ENCODE measurements at places on chromosomes 4 and X. TPM values are rescaled to one million over a fixed set of nuclear protein-coding genes. Genes with fewer than 3 reads are reported as not detected.

- DNase-seq = no peak
Observed at GRCh38 chrX:123959281-123960063, 2.0 kb upstream of the STAG2 start.

The C4orf36 gene
- total RNA-seq = not detected

The ERVMER34-1 gene
- not detected for total RNA-seq

The ZCCHC18 gene
- 3.9 TPM for total RNA-seq

DNA sequence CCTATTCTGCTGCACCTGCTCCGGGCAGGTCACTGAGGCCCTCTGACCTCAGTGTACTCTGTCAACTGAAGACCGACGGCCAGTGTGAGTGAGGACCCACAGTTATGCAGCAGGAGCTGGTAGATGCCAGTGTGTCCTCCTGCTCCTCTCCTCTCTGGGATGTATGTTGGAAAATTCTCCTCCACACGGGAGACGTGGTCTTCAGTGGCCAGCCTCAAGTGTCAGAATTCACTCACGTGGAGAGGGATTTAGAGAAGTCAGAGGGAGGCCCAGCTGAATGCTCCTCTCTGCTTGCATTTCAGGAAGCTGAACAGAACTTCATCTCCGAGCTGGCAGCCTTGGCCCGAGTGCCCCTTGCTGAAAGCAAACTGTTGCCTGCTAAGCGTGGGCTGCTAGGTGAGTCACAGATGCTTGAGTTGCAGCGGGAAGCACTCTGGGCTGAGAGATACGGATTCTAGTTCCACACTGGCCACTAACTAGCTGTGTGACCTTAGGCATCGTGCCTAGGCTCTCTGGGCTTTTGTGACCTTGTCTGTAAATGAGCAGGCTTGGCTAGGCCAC is 83.6 kb downstream of the CRMP1 start:
- no peak for DNase-seq

The SPANXC gene
- total RNA-seq = not detected

DNA sequence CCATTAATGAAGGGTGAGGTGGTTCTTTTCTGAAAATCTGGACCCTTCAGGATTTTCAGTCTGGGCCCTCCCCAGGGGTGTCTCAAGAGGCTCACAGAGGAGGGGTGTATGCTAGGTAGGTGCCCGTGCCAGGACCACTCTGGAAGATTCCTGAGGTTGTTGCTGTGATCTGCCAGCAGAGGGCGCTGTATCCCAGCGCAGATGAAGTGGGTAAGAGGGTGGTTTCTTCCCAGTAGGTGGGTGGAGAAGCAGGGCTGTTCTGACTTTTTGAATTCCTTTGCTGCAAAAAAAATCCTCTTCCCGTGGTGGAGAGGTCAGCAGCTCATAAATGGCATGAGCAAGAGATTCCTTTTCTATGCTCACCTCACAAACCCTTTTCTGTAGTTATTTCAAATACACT is 51.1 kb downstream of the SCML1 start:
- peak; percentile 39 for DNase-seq

- no peak for DNase-seq
Observed at GRCh38 chr4:156638334-156638733, 333.3 kb downstream of the PDGFC start.

DNA sequence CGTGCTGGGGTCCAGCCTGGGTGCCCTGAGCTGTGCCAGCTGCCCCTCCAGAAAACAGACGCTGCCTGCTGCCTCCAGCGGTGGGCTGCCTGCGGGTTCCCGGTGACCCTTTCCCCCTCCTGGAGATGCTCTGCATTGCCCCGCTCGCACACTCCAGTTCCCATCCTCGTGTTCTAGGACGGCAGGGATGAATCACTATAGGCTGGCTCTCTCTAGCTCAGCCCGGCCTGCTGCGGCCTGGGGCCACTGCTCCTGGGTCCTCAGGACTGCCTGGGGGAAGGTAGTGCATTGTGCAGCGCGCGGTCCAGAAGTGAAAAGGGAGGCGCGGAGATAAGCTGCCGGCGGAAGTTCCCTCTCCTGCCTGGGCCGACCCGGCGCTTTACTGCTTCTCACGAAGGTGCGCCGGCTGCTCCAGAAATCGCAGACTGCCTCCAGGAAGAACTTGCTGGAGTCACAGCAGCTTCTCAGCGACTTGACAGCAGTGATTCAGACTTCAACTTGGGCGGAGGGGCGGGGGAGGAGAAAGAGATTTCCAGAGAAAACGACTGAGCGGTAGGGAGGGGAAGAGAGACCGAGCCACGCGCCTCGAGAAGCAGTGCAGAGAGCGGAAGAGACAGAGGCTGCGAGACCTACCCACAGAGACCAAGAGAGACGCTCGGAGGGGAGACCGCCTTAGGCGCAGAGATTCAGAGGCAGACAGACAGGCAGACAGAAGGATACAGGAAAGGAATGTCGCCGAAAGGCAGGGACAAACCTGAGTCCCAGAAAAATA is 6.7 kb upstream of the MSX1 start:
- peak; percentile 47 for DNase-seq

- peak; percentile 43 for DNase-seq
Observed at GRCh38 chrX:119757979-119758730, at the start of gene SOWAHD. Gene SOWAHD (plus strand): TSS chrX:119758588. CDS start chrX:119758668, 80 bp downstream.

The CCNQ gene
- 17.5 TPM for total RNA-seq

DNA sequence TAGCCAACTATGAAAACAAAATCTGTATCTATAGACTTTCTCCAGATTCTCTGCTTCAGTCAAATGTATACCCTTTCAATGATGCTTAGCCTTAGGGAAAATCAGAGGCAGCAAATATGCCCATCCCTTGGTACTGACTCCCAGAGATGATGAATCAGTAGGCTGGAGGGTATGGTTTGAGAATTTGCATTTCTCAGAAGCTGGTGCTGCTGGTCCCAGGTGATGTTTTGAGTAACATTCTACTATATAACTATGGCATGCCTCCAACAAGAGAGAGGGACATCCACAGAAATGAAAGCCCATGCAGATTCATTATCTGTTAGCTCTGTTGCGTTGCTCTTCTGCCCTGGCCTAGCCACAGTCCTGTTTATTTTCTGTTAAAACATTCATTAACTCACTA is 13.6 kb downstream of the TNIP3 start:
- DNase-seq = no peak

GRCh38 chr4:28565396-28565795 is 1704.8 kb downstream of the STIM2 start:
- no peak for DNase-seq

DNA sequence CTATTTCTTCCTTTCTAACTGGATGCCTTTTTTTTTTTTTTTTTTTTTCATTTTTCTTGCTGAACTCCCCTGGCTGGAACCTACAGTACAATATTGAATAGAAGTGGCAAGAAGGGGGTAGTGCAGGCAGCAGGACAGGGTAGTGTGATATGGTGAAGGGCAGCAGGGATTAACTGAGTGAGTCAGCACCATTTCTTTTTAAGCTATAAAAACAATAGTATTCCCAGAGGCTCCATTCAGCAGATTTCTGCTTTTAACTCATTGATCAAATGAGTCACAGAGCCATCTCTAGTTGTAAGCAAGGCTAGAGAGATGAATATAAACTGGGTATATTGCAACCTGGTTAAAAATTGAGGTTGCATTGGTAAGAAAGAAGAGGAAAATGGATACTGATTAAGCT is 53.6 kb upstream of the SETD7 start:
- no peak for DNase-seq

The ANOS1 gene
- total RNA-seq = not detected

The TMEM31 gene
- total RNA-seq = not detected

GRCh38 chrX:41100819-41101218 is 15.6 kb downstream of the USP9X start:
- no peak for DNase-seq

The GABRQ gene
- not detected for total RNA-seq

DNA sequence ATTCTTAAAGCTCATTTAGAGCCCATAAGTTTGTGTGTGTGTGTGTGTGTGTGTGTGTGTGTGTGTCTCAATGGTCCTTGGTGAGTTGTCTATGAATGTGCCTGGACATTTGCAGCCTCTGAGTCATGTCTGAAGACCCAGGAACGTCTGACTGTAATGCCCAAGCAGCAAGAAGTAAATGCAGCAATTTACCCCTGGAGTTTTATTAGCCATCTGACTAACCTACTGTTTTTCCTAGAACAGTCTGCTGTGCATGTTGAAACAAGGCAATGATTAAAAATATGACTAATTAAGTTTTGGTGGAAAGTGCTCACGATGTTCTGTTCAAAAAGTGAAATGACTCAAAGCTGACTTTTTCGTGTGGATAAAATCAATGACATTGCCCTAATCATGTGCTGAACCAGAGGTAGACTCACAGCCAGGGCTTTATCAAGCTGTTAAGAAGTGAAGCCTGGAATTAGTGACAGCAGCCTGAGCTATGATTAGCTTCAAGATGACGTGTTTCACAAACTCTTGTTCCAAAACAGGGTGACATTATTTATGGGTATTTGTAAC is 201.6 kb downstream of the CPE start:
- DNase-seq = no peak

DNA sequence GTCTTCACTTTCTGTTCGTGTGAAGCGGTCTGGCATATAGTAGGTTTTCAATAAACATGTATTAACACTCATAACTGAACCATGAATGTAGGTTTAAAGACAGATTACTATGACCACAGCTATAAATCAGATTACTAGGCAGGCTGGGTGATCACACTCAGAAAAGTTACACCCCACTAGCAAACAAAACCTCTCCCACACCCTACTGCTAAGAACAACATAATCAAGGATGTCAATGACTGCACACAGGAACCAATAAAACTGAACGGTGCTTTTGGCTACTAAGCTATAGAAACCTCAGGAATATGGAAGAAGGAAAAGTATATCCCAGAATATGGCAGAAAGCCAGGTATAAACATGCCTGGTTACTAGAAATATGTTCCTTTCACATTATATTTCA is 676.9 kb downstream of the SMARCA1 start:
- DNase-seq = no peak

- no peak for DNase-seq
Observed at GRCh38 chr4:37002625-37003024, 241.9 kb upstream of the NWD2 start.

- DNase-seq = no peak
Observed at GRCh38 chrX:108029928-108030711, 14.7 kb upstream of the VSIG1 start.

The GYPE gene
- total RNA-seq = 1.8 TPM

DNA sequence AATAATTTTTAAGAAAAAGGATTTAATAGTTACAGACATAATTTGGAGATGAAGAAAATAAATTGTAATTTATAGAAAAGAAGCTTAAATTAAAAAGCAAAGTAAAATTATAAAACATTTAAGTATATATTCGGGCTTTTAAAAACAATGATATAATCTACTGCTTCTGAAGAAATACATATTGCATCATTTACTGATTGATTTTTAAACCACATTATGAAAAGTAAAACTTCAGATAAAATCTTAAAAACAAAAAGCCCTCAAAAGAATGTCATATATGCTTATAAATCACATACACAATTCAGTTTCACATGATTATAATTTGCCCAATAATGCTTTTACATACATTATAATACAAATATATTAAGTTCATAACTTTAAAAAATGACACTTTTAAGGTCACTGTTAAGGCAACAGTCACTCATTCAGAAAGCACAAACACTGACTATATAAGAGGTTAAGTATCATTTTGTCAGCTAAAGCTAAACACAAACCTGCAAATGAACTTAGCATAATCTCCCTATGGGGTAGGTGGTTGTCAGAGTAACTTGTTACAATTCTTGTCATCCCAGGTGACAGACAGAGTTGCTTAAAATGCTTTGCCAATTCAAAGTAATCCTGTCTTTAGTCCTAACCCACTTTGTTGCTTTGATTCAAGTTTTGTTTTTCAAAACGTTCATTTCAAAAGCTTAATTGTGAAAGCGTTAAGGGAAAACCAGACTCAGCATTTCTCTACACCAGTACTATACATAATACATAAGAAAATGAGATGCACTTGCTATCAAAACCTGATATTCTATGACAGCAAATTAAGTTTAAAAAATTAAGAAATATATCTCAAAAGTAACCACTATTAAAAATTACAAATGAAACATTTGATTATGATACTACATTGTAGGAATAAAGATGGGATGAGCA is 90.6 kb upstream of the MAB21L2 start:
- DNase-seq = no peak

The SSX2 gene
- total RNA-seq = not detected

DNA sequence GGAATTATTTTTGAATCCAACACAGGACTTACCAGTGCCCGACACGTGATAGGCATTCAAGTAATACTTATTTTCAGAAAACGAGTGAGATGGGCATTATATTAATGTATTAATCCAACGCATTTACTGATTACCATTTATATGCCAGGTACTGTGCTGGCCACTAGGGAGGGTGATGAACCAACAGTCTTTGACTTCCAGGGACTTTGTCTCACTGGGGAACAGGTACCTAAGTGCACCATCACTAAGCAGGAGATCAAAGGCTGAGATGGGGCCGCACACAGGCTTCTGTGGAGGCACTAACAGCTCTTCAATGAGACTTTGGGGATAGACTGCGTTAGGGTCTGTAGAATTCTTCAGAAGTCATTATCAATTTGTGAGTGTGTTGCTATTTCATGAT is 5.7 kb upstream of the TADA2B start:
- DNase-seq = no peak

- no peak for DNase-seq
Observed at GRCh38 chrX:2679534-2680485, 11.3 kb upstream of the CD99 start.

- DNase-seq = no peak
Observed at GRCh38 chr4:13545394-13545808, 1.1 kb upstream of the NKX3-2 start.

GRCh38 chr4:6688879-6689505 is 4.7 kb upstream of the S100P start:
- DNase-seq = peak; percentile 96

The PDE6B gene
- total RNA-seq = 14.6 TPM

- DNase-seq = no peak
Observed at GRCh38 chrX:16316331-16316730, 149.1 kb downstream of the MAGEB17 start.

- DNase-seq = peak; percentile 82
Observed at GRCh38 chr4:40149960-40150385, 46.9 kb upstream of the RHOH start.

DNA sequence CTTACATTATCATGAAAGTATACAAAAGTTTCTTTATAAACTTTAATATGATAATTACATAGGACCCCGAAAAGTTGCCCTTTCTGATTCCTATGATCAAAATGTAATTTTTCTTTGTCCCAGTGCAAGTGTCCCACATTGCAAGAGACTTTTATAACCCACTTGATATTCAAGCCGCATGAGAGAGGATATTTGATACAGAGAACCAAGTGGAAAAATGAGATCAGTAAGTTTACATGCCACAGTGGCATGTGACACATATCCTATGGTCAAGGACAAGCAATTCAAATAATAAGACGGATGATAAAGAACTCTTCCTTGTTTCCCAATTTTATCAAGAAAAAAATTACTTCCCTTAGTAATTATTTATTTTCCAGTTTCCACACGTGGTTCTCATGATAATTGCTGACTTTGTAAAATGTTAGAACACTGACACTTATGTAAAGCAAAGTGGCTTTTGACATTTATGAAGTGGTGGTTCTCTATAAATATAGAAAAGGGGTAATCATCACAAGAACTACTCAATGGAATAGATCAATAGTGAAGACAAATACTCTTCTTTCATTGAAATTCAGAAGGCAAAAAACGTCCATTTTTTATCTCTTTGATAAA is 273.7 kb upstream of the NOCT start:
- DNase-seq = no peak

Data from activated CD8-positive, alpha-beta memory T cell treated with anti-CD3 and anti-CD28 coated beads, Interleukin-2, amount 10 ng/mL, durations not matched to agents 7 days and 5 days (primary cell).